ENCODE measurements at places on chromosomes 12 and 14.
A peak's percentile ranks its signal among the peaks of the same experiment; 100 is the strongest.

- no peak for DNase-seq
Observed at GRCh38 chr12:20473133-20473532, 104.8 kb downstream of the PDE3A start.

DNA sequence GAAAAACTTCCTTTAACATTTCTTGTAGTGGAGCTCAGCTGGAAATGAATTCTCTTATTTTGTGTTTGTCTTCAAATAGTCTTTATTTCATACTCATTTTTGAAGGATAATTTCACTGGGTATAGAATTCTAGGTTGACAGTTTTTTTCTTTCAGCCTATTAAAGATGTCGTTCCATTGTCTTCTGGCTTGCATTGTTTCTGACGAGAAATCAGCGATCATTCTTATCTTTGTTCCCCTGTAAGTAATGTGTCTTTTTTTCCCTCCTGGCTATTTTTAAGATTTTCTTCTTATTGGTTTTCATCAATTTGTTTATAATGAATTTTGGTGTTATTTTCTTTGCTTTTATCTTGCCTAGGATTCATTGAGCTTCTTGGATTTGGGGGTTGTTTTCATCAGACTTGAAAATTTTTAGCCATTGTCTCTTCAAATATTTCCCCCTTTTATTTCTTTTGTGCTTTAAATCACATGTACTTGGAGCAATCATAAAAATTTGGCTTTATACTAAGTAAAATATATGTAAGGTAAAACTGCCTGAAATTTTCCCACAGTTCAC lies 89.4 kb downstream of the UNC79 start:
- no peak for DNase-seq

- no peak for DNase-seq
Observed at GRCh38 chr14:55813630-55814029, 233.6 kb downstream of the KTN1 start.

DNA sequence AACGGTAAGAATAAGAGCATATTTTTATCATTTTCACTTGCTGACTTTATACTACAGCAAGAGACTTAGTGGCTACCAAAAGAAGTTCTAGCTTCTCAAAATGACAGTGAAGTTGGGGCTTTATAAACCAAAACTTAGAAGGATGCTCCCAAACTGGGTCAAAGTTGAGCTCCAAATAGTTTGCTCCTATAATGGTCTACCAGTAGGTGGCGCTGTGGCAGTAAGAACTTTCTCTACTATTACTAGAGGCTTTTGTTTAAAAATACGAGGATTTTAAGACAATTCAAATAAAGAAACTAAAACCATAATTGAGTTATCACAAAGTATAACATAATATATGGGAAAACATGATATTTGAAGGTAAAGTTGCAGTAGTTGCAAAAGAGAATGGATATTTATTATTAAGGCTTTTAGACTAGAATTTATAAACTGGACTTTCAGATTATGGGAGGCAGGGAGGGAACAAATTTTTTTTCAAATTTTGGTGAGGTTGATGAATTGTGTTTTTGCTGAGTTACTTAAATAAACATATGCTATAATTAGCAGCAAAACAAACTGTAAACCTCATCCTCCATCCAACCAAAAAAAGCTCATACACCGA lies 75.0 kb downstream of the TGFB3 start:
- DNase-seq, result peak; percentile 9

DNA sequence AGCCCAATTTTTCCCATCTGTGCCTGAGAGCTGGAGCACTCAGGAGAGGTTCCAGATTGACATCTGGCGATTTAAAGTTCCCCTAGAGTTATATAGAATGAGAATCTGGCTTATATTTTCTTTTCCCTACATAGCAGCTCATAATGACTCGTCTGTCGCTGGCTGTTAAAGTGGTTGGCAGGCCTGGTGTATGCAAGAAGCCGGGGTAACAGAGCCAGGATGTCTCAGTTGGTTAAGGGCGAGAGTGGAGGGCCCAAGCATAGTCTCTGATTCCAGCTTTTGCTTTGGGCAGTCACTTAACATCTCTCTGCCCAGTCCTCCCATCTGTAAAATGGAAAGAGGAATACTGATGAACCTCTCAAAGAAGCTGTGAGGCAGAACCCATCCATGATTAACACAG lies 751.6 kb downstream of the NOVA1 start:
- DNase-seq, result no peak

DNA sequence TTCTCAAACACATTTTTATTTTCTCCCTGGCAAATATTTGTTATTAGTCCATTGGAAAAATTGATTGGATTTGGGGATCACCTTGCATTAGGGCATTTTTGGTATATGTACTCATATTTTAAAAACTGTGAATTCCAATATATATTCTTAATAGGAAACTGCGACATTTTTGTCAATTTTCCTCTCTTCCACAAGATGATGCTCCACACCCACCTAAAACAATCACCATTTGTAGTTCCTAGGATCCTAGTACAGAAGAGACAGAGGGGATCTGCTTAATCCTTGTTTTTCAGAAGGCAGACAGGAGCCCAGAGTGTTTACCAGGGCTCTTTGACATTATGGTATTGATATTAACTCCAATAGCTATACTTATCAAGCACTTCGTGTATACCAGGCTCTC lies 22.8 kb upstream of the OASL start:
- DNase-seq, result no peak

GRCh38 chr12:132414634-132415326 lies 75.2 kb upstream of the FBRSL1 start:
- DNase-seq, result peak; percentile 81

GRCh38 chr12:95687937-95688336 lies 102.6 kb downstream of the NTN4 start:
- no peak for DNase-seq

- DNase-seq, result no peak
Observed at GRCh38 chr14:77782202-77782601, 17.7 kb upstream of the ADCK1 start.

GRCh38 chr12:74957231-74957630 lies 252.4 kb downstream of the KCNC2 start:
- DNase-seq, result no peak

DNA sequence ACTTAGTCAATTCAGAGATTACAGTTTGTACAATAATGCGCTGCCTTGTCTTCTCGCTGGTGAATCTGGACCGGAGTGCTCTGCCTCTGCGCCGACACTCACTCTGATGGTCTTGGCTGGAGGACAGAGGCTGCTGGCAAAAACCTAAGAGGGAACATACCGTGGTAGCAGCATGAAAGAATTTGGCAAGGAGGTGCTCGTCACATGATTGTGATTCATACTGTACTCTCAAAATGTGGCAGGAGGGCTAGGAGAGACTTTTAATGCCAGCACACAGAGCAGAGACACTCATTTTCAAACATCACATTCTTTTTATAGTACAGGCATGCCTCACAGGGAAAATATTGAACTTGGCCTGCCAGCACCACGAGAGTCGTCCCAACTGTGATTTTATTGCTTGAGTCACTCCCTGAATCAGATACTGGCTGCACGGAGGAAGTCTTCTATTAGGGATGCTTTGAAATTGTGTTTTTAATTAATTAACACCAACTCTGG lies 67.8 kb downstream of the HMGA2 start:
- peak; percentile 96 for DNase-seq

- no peak for DNase-seq
Observed at GRCh38 chr12:25644979-25645378, 91.9 kb upstream of the LMNTD1 start.

DNA sequence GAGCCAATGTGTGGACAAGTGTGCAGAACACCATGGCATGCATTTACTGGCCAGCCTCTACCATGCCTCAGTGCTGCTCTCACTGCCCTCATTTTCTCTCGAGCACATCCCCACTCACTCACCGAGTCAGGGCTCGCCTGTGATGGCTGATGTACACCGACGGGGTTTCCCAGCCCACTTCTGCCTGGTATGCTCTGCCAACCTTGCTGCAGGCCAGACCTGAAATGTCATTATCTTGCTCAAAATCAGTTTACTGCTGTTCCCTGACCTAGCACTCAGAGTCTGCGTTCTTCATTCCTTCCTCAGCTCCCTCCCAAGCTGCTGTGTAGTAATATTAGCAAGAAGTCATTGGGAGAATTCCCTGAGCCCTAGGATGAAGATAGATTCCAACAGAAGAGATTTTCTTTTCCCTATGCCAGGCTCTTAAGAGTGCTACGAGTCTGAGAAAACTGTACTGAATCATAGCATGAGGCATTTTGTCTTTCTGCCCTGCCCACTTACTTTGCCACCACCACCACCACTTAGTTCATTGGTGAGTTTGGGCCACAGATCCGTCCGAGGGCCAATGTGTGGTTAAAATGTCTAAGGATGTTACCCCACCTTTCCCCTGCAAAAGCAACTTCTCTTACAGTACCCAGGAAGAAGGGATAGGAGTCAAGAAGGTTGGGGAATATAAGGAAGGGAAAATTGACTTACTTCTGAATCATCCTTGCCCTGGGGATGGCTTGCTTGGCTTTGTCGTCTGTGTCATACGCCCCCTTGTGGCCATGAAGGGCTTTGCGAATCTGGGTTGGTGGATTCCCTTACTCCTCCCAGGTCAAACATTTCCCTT lies 51.0 kb downstream of the BMAL2 start:
- peak; percentile 77 for DNase-seq

DNA sequence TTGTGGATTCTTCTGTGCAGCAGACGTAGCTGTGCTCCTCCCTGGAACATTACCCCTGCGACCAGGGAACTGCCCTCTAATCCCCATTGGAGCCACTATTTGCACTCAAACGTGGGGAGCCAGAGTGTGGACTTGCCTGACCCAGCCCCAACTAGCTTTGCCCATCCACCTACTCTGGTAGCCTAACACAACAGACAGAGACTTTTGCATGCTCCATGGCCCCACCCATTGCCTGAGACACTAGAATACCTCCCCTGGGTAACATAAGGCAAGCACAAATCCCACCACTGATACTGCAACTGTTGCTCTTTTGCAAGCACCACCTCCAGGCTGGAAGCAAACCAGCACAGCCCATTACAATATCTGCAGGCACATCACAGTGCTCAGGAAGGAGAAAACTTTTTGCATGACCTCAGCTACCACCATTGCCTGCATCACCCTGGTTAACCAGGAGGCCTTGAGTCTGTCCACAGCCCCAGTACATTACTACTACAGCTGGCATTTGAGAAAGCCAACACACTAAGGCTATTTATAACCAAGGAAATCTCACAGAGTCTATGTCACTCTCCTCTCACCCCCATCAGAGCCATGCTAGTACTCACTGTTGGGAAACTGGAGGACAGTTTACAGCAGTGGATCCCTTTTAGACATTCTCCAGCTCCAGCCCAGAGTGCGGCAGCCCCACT lies 15.0 kb downstream of the CEP128 start:
- DNase-seq, result no peak

- no peak for DNase-seq
Observed at GRCh38 chr14:59187802-59188460, 536 bp upstream of the DAAM1 start.

- DNase-seq, result no peak
Observed at GRCh38 chr14:99566390-99567354, 37.3 kb downstream of the CCDC85C start.

GRCh38 chr12:109331301-109331952 lies 16.3 kb upstream of the MYO1H start:
- DNase-seq, result no peak

GRCh38 chr12:42325326-42325652 lies 605 bp downstream of the ZCRB1 start:
- DNase-seq, result no peak

- DNase-seq, result no peak
Observed at GRCh38 chr14:53943751-53944083, 12.9 kb downstream of the BMP4 start.

DNA sequence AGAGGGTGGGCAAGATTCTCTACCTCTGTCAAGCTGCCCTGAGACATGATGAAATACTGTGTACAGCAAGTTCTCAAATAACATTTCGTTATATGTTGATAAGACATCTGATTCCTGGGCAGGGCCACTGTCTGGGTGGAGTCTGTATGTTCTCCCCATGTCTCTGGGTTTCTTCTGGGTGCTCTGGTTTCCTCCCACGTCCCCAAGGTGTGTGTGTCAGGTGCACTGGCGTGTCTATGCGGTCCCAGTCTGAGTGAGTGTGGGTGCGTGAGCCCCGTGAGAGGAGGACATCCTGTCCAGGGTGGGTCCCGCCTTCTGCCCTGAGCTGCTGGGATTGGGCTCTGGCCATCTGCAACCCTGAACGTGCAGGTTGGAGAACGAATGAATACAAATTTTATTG lies 29.6 kb downstream of the KCTD10 start:
- no peak for DNase-seq

DNA sequence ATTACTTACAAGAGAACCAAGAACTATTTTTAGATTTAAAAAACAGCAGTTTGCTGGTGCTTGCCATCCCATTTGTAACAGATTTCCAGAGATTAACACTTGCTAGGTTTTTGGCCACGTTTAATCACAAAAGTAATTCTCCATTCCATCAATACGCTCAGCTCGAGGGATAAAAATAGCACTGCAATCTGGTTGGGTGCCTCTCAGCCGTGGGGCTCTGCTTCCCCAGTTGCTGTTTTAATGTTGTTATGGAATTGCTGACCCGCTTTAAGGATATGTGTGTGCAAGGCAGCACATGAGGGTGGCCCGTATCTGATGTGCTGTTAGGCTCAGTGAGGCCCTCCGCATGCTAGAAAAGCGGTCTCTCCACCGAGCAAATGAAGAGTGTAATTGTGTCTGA lies 222.2 kb upstream of the TMEM260 start:
- no peak for DNase-seq

GRCh38 chr14:50038398-50039119 lies 77.8 kb downstream of the VCPKMT start:
- peak; percentile 91 for DNase-seq

DNA sequence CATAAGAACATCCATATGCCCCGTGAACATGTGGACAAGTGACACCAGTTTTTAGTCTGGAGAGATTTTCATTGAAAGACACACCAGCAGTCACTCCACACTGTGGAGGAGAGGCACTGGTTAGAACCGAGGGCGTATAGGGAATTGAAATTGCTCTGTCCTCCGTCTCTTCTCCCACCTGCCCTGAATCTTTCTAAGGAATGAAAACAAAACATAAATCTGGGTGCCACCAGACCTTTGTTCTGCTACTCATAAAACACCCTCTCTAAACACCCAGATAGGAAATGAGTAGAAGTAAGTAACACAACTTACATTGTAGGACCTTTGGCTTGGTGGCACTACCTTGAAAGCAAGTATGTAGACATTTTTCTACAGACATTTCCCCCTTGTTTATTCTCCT lies 37.1 kb upstream of the STON2 start:
- DNase-seq, result no peak

- no peak for DNase-seq
Observed at GRCh38 chr12:97404093-97404492, 58.5 kb upstream of the RMST start.

- no peak for DNase-seq
Observed at GRCh38 chr12:118432812-118433545, 56.6 kb downstream of the SUDS3 start.

- no peak for DNase-seq
Observed at GRCh38 chr12:67661311-67662021, 12.9 kb downstream of the DYRK2 start.

DNA sequence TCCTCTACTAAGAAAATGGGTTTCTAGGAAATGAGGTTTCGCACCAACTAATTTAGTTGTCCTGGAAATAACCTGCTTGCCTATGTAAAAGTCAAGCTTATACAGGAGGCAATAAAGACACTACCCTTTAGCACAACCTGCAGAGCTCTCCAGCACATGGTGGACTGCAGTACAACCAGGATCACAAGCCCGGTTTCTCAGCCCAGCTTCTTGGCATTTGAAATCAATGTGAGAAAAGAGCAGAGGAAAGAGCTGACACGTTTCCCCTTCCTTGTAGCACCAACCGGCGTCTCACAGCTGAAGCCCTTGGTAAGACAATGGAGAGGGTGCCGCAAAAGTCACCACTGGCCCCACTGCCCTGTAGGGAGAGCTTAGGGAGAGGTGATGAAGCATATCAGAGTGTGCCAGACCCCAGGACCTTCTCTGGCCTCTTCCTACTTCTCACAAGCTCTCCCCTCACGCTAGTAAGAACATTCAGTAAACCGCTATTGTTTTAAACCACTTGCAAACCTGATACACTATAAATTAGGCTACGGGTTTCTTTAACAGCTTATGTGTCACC lies 8.6 kb downstream of the SPTLC2 start:
- DNase-seq, result no peak

All from MG63 (cell line).